ENCODE measurements at places on chromosomes 16 and 17.

DNA sequence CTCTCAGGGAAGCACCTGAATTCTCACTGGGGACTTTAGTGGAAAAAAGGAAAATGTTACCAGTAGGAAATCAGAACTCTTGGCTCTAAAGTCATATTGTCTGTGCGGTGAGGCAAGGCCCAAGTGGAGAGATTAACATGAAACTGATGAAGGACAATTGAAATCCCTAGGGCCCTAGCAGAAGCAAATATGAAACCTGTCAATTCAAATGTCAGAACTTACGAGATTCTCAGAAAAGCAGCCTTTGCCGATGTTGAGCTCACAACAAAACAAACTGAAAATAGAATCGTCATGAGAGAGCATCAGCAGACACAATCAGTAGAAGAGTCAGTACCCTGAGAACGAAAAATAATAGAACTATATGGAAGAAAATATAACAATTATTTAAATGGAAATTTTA, 108.8 kb downstream of the ELAC2 start:
- no peak for DNase-seq

GRCh38 chr17:6494239-6494941, 50.1 kb downstream of the PIMREG start:
- no peak for DNase-seq

- no peak for DNase-seq
These were observed 206.3 kb downstream of the RAB11FIP4 start for GRCh38 chr17:31597646-31598398.

- no peak for DNase-seq
These were observed 1.5 kb downstream of the CD300LF start for GRCh38 chr17:74711058-74711824.

- no peak for DNase-seq
These were observed 219.7 kb downstream of the IRF8 start for GRCh38 chr16:86118467-86119307.
